Transverse colon (tissue), 4 donors: ENCODE measurements at places on chromosomes 12 and 14. TPM values are rescaled to one million over a fixed set of nuclear protein-coding genes. Genes with fewer than 3 reads are reported as not detected.
A peak's percentile ranks its signal among the peaks of the same experiment; 100 is the strongest.

FAR2 gene
- 57.6 TPM for total RNA-seq

SLC25A3 gene
- total RNA-seq, result 224 TPM

DNA sequence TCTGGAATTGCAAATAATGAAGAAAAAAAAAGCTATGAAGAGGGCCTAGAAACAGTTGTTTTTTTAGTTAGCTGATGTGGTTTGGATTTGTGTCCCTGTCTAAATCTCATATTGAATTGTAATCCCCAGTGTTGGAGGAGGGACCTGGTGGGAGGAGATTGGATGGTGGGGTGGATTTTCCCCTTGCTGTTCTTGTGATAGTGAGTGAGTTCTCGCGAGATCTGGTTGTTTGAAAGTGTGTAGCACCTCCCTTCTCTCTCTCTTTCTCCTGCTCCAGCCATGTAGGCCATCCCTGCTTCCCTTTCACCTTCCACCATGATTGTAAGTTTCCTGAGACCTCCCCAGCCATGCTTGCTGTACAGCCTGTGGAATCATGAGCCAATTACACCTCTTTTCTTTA is 126.1 kb downstream of the ASCL4 start:
- peaks cover 28% of the 10 kb centered on the region for H3K27me3 ChIP-seq
- peaks cover 7% of the 10 kb centered on the region for H3K4me1 ChIP-seq
- H3K36me3 ChIP-seq, result no peaks in the 10 kb centered on the region
- no peak for DNase-seq

DNA sequence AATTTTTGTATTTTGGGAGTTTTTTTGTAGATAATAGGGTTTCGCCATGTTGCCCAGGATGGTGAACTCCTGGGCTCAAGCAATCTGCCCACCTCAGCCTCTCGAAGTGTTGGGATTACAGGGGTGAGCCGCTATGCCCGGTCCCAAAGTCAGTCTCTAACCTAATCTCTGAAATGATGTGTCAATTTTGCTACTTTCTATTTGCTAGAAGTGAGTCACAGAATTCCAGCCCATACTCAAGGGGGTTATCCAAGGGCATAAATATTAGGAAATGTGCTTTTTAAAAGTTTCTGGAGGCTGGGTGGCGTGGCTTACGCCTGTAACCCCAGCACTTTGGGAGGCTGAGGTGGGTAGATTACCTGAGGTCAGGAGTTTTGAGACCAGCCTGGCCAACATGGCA is 40.5 kb downstream of the RESF1 start:
- H3K27ac ChIP-seq, result no peak overlapping the region
- DNase-seq, result no peak
- H3K4me1 ChIP-seq, result no peaks in the 10 kb centered on the region
- H3K27me3 ChIP-seq, result no peaks in the 10 kb centered on the region
- H3K36me3 ChIP-seq, result peaks cover 25% of the 10 kb centered on the region

GRCh38 chr12:96225044-96225855 is 31.1 kb downstream of the ELK3 start:
- H3K4me1 ChIP-seq, result peaks cover 5% of the 10 kb centered on the region
- H3K27ac ChIP-seq, result peak overlapping the region; percentile 52
- no peaks in the 10 kb centered on the region for H3K36me3 ChIP-seq

- DNase-seq, result no peak
- H3K4me1 ChIP-seq, result no peaks in the 10 kb centered on the region
- no peak overlapping the region for H3K4me3 ChIP-seq
- peak overlapping the region; percentile 73 for H3K27ac ChIP-seq
Observed at GRCh38 chr14:105066240-105067071, 1.2 kb upstream of the GPR132 start.

DNA sequence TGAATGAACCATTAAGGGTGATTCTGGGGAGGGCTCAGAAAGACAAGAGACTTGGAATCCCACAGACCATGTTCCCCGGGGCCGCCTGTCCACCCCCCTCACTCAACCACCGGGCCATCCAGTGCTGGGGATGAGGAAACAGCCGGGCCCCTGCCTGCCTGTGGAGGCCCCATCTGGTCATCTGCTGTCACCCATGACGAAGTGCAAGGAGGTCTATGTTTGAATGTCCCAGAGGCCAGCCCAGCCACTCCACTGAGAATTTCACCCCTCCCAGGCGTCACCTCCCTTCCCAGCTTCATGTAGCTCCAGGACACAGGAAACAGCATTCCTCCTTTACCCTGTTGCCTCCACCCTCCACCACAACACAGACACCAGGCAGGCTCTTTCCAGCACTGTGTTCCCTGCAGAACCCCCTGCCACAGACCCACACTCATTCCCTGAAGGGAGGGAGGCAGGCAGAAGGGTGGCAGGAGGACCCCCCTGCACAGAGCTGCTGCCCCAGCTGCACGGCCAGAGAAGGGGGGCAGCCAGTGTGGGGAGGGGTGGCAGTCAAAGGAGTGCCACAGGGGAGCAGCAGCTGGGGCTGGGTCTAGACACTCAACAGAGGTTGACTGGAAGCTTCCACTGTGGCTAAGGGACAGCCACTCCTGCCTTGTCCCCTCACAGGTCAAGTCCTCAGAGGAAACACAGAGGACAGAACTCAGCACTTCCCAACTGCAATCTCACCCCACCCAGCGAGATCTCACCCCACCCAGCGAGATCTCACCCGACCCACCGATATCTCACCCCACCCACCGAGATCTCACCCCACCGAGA is 50.3 kb upstream of the PPP2R5C start:
- H3K27me3 ChIP-seq, result no peaks in the 10 kb centered on the region
- H3K27ac ChIP-seq, result no peak overlapping the region
- no peak overlapping the region for H3K4me3 ChIP-seq
- peaks cover 19% of the 10 kb centered on the region for H3K4me1 ChIP-seq
- no peak for DNase-seq

DNA sequence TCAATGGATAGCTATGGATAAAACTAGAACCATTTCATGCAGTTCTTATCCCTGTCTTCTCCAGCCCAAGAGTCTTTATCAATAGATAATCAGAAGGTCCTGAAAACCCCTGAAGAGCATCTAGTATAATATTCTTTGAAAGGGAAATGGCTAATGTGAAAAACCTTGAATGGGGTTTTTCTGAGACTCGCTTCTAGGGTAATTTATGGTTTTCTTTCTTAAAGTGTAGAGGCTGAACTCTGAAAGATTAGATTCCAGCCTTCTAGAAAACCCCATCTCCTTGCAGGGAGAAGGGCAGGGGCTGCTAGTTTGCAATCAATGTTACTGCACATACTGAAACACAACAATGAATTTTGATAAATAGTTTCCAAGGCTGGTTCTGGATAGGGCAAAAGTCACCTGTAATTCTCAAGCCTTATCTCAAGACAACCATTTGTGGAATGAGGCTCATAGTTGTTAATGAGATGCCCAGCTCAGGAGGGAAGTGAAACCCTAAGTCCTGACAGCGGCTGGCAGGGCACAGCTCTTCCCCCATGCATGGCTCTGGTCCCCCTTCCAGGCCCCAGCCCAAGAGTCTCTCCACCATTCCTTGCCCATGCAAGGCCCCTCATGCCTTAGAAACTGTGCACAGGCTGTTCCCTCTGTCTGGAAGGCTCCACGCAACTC is 33.7 kb upstream of the PYGL start:
- no peaks in the 10 kb centered on the region for H3K4me1 ChIP-seq
- H3K27me3 ChIP-seq, result no peaks in the 10 kb centered on the region
- no peak overlapping the region for H3K4me3 ChIP-seq
- H3K27ac ChIP-seq, result no peak overlapping the region

DNA sequence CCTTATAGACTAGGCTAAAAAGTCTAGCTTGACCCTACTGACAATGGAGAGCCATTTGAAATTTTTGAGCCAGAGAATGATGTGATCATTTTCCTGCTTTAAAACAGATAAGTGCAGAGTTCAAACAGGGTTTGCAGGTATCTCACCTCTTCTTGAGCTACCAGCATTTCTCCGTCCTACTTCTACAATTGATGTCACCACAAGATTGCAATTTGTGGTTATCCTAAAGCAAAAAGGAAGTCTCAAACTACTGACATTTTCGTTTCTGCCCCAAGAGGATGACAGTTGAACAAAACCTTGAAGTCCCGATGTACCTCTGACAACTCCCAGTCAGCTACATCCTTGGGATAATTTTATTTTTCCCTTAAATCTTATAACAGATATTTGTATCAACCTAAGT is 86.7 kb downstream of the PTGER2 start:
- no peak overlapping the region for H3K4me3 ChIP-seq
- H3K27ac ChIP-seq, result peak overlapping the region; percentile 61
- no peaks in the 10 kb centered on the region for H3K27me3 ChIP-seq
- no peaks in the 10 kb centered on the region for H3K36me3 ChIP-seq
- peaks cover 35% of the 10 kb centered on the region for H3K4me1 ChIP-seq

DNA sequence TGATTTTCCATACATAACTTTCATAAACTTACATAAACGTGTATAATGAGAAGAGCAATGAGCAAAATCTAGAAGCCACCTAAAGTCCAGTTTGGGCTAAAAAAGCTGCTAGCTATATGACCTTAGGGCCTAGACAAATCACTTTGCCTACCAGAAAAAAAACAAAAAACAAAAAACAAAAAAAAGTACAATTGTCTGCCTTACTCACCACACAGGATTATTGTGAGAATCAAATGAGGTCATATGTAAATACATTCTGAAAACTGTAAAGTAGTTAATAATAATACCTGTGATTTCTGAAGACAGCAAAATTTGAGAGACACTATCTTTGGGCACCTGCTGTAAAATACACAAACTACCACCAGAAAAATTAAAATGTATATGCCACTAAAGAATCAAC is 4.2 kb downstream of the ATP2B1 start:
- H3K27ac ChIP-seq, result no peak overlapping the region
- no peak overlapping the region for H3K4me3 ChIP-seq
- no peaks in the 10 kb centered on the region for H3K27me3 ChIP-seq
- no peaks in the 10 kb centered on the region for H3K36me3 ChIP-seq

- peak overlapping the region; percentile 8 for H3K27ac ChIP-seq
- H3K27me3 ChIP-seq, result no peaks in the 10 kb centered on the region
- H3K4me1 ChIP-seq, result peaks cover 3% of the 10 kb centered on the region
- no peak overlapping the region for H3K4me3 ChIP-seq
- no peak for DNase-seq
- H3K36me3 ChIP-seq, result no peaks in the 10 kb centered on the region
Observed at GRCh38 chr12:20125276-20125798, 243.0 kb upstream of the PDE3A start.

GRCh38 chr14:54782751-54783659 is 119.6 kb downstream of the GCH1 start:
- H3K27me3 ChIP-seq, result no peaks in the 10 kb centered on the region
- H3K4me1 ChIP-seq, result no peaks in the 10 kb centered on the region
- H3K36me3 ChIP-seq, result no peaks in the 10 kb centered on the region

DNA sequence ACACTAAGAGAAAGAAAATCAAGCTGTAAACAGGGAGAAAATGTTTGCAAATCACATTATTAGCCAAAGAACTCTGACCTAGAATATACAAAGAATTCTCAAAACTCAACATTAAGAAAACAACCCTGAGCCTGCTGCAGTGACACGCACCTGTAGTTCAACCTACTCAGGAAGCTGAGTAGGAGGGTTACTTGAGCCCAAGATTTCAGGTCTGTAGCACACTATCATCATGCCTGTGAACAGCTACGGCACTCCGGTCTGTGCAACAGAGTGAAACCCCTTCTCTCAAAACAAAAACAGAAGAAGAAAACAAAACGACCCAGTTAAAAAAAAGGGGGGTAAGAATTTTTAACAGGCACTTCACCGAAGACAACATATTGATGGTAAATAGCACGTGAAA is 20.8 kb downstream of the SAV1 start:
- DNase-seq, result no peak
- no peak overlapping the region for H3K27ac ChIP-seq
- H3K36me3 ChIP-seq, result no peaks in the 10 kb centered on the region
- no peaks in the 10 kb centered on the region for H3K4me1 ChIP-seq

GRCh38 chr12:110578694-110579534 is 4.2 kb downstream of the PPTC7 start:
- no peaks in the 10 kb centered on the region for H3K36me3 ChIP-seq
- H3K4me1 ChIP-seq, result peaks cover 82% of the 10 kb centered on the region
- no peak overlapping the region for H3K4me3 ChIP-seq
- no peak for DNase-seq
- H3K27me3 ChIP-seq, result no peaks in the 10 kb centered on the region

DNA sequence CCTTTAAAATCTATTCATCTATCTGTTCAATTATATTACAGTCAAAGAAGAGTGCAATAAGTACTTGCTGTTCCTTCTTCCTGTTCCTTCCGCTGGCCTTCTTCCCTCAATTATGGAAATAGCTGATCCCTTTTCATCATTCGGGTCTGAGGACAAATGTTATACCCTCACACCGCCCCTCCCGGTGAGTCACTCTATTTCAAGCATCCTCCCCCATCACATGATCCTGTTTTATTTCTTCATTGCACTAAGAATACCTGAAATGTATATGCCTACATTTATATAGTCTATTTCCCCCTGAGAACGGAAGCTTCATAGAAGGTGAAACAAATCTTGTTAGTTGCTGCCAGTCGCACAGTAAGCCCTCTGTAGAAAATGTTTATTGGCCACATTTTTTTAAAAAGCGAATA is 2.5 kb downstream of the SLC38A1 start:
- no peaks in the 10 kb centered on the region for H3K27me3 ChIP-seq
- H3K27ac ChIP-seq, result peak overlapping the region; percentile 94
- DNase-seq, result peak; percentile 63
- H3K4me1 ChIP-seq, result peaks cover 26% of the 10 kb centered on the region
- H3K4me3 ChIP-seq, result peak overlapping the region; percentile 75
- no peaks in the 10 kb centered on the region for H3K36me3 ChIP-seq

DNA sequence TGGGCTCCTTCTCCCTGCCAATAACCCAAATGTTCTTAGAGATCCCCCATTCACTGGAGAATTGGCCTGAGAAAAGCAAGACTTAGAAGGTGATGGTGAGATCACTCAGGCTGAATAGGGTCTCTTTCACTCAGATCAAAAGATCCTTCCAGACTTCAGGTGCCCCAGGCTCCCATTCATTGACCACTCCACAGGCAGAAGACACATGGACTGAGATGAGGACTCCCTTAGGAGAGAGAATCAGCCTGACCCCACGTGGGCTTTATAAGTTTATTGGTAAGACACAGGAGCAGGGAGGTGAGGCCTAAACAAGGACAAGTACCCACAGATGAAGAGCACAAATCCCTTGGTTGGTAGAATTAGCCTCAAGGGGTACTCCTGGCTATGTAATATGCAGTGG is 6.1 kb upstream of the KRT72 start:
- no peak for DNase-seq

- H3K27ac ChIP-seq, result no peak overlapping the region
- no peak for DNase-seq
- no peaks in the 10 kb centered on the region for H3K4me1 ChIP-seq
Observed at GRCh38 chr12:52394836-52395405, 9.5 kb upstream of the KRT84 start.

GRCh38 chr12:117452112-117452511 is 90.7 kb upstream of the NOS1 start:
- no peaks in the 10 kb centered on the region for H3K4me1 ChIP-seq
- H3K4me3 ChIP-seq, result no peak overlapping the region

DNA sequence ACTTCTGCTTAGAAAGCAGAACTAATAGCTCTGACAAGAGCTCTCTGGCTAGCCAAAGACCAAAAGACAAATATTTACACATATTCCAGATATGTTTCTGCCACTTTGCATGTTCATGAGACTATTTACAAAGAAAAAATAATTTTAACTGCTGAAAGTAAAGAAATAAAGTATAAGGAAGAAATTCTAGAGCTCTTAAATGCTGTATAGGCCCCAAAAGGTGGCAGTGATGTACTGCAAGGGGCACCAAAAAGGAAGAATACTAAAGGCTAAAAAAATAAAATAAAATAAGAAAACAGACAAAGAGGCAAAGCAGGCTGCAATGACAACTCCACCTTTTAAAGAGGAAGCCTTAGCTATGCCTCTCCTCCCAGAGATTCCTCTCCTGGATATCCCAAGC is 23.0 kb downstream of the KLRK1 start:
- H3K36me3 ChIP-seq, result no peaks in the 10 kb centered on the region
- peaks cover 39% of the 10 kb centered on the region for H3K4me1 ChIP-seq
- no peak overlapping the region for H3K4me3 ChIP-seq
- no peak for DNase-seq
- H3K27me3 ChIP-seq, result no peaks in the 10 kb centered on the region
- peak overlapping the region; percentile 96 for H3K27ac ChIP-seq

- H3K4me3 ChIP-seq, result no peak overlapping the region
- no peak for DNase-seq
- no peaks in the 10 kb centered on the region for H3K36me3 ChIP-seq
Observed at GRCh38 chr12:54624315-54625279, 10.1 kb downstream of the LACRT start.
